ENCODE measurements at places on chromosomes 11 and 22.

GRCh38 chr11:110908401-110909105 lies 196.3 kb upstream of the ARHGAP20 start:
- no peak for DNase-seq

DNA sequence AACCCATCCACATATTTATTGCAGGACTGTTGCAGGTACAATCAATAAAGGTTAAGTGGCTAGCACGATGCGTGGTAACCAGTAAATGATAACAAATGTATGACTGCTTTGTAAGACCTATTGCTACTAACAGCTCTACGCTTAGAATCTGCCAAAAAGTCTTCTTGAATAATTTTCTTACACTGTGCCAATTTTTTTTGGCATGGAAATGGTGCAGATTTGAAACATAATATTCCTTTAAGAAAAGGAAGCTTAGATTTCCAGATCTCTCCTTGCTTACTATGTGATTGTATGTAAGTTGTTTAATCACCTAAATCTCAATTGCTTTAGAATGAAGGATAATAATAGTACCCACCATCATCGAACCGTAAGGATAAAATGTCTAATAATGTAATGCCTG lies 192.0 kb downstream of the LRRC4C start:
- no peak for DNase-seq

DNA sequence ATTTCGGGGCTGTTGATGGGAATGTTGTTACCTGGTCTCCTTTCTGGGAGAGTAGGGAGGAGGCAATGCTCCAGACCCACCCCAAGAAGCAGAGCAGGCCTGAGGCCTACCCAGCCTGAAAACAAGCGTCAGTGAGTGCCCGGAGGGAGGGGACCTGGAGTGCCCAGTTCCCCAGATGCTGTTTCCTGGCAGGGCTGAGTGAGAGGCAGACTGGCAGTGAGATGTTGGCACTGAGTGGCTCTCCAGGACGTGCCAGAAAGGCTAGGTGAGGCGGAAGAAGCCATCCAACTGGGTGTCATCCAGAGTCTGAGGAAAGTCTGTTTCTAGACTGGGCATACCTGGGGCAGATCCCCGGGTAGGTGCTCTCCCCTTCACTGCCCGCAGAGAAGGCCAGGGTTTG lies 1.3 kb downstream of the POU2F3 start:
- no peak for DNase-seq

DNA sequence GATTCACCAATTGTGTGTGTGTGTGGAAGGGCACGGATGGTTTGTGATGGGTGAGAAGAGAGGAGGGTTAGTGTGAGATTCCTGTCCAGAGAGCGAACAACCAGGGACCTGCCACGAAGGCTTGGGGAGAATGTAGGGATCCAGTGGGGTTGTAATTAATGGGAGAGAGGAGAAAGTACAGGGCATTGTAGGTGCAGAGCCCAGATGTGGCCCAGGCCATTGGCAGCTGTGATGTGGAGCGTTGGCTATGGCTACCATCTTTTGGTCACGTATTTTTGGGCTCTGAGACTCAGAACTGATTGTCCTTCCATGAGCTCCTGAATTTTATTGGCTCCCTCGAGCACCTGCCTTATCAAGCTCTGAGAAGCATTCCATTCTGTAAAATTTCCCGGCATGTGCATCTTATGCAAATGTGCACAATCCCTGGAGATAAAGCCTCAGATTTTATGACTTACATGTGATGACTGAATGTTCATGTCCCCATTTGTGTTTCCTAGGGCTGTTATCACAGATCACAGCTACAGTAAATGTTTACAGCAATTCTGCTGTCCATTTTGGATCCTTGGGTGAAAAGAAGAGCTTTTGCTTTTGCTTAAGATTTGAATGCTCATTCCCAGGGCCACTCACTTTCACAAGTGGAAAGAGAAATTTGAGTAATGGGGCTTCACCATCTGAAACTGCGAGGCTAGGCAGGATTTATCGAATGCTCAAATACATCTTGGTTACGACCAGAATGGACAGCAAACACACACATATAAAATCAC lies 33.1 kb downstream of the SLC5A1 start:
- no peak for DNase-seq

DNA sequence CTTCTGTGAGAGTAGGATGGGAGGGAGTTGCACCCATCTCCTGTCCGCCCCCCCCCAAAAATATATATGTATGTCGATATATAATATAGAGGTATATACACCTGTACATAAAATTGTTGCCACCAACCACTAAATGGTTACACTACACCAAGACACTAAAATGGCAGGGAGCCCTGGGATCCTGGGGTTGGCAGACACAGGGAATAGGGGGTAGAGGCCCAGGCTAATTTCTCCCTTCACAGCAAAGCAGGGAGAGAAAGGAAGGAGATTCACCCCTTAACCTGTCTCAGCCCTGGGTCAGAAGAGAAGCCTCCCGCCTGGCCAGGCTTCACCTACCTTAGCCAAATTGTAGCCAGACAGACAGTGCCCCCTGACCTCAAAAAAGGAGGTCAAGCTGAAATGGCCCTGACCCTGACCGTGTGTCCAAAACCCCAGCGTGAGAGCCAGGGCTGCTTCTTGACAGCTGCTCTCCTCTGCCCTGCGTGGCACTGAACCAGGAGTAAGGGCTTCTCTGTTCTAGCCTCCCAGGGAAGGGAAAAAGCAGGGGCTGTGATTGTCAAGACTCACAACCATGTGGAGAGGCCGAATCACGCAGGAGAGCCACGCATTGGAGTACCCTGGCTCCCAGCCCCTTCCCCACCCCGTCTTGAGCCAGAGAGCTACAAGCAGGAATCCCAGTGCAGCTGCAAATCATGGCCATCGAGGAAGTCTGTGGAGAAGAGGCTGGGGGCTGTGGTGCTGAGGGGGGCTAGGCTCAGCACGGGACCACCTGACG lies 40.5 kb downstream of the SGSM3 start:
- no peak for DNase-seq

DNA sequence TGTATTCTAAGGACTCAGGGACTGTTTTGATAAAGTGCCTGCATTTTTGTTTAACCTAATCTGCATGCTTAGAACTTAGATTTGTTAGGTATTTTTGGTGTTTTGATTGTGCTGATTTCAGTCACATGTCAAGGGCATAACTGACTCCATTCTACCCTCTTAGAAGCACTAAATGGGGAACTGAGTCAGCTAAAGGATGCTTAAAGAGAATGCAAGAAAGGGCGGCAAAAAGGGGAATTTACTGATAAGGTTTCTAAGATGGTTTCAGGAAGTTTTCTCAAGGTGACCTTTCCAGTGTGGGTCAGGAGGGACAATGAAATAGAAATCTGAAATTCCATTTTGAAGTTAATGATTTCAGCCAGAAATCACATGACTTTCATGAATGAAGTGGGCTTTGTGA lies 43.0 kb downstream of the MMP20 start:
- no peak for DNase-seq

GRCh38 chr11:1839204-1839923 lies 583 bp downstream of the TNNI2 start:
- no peak for DNase-seq

- no peak for DNase-seq
Measured at GRCh38 chr22:48631288-48631863, 1196.3 kb downstream of the BRD1 start.
